Activated CD4-positive, alpha-beta T cell treated with anti-CD3 and anti-CD28 coated beads for 48 hours (primary cell): ENCODE measurements at places on chromosomes 7 and 10.

GRCh38 chr7:66039094-66039670, 36.4 kb upstream of the ASL start:
- DNase-seq: no peak

DNA sequence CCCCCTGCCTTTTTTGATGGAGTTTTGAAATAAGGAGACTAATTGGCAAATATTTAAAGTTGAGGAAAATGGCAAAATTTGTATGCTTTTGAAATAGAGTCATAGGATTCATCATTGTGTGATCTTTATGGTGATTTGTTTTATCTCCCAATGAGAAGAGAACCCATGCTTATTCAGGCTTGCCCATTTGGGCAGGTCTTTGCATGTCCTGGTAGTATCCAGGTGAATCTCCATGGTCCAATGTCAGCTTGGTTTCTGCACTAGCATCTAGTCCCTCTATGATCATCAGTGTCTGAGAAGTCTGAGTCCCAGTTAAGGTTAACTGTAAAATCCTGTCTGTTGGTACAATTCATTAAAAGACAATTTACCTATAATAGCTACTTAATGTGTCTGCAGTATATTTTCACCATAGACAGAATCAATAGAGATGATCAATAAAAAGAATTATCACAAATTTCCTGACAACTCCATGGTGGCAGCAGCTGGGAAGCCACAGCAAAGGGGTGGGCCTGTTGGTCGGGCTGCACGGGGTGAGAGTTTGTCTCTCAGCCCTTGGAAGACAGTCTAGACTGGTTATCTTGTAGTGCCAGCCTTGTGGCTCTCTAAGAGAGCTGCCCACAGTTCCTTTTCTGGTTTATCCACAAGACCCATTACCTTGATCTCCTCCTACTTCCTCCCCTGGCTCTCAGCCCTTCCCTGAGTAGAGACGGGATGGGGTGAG, 22.2 kb upstream of the BMPER start:
- no peak for DNase-seq

DNA sequence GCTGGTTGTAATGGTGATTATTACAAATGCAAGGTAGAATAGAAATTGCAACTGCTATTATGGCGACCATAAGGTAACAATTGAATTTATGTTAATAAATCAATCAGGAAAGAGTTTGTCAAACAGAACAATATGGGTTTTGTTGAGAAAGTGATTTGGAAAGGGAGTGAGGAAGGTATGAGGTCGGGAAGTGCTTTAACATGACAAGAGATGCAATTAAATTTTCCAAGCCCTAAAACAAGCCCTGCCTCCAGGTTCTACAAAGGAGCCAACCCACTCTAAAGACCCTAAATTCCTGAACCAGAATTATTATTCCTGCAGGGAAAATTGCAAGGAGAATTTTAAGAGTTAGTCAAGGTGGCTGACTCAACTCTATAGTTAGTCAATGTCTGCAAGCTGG, 363.7 kb downstream of the BMPER start:
- no peak for DNase-seq

DNA sequence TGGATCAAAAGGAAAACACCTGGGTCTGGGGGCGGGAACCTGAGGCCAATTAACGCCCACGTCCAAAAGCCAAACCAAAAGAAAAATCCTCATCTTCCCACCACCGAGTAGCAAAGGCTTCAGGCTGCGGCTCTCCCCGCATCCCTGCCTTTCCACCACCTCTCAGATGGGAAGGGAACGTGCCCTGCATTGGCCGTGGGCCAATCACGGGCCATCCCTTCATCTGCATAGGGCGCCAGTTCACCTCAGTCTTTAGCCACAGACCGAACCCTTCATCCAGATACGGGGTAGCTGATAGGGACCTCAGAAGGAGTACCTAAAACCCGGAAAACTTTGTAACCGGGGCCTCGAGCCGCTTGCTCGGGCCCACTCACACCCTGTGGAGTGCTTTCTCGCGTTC, 626 bp downstream of the PRPF18 start:
- peak; percentile 16 for DNase-seq

GRCh38 chr10:44913350-44914081, 2.4 kb downstream of the TMEM72 start:
- DNase-seq: peak; percentile 32

GRCh38 chr7:134963036-134963435, 23.3 kb upstream of the AGBL3 start:
- no peak for DNase-seq

DNA sequence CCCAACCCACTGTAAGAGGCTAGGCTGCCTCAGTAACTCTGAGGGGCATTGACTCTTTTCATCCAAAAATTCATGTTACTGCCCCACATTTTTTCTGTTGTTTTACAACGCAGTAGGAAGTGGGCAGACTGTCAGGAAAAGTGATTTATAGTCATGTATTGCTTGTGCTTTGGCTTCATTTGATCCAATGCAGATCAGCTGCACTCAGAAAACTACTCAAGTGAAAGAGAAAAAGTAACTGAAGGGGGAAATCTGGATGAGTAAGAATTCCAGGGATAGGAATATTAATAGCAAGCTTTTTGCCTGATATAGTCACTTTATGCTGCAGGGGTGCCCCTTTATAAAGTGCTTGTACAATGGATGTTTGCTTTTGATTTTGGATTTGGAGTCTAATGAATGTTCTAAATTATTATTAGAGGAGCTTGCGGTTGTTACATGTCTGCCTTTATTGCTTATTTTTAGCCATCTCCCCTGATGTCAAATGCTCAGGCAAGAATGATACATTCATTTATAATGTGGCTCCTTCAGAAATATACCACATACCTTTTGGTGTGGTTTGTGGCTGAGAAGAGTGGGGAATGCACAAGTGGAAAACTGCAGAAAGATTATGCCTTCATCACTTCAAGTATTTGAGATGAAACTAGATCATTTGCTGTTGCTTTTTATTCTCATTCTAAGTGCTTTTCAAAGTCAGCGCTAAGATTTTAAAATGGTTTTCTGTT, 86.1 kb downstream of the EGFR start:
- DNase-seq: no peak

- peak; percentile 15 for DNase-seq
These were observed 99.6 kb downstream of the SVIL start for GRCh38 chr10:29535012-29535777.

DNA sequence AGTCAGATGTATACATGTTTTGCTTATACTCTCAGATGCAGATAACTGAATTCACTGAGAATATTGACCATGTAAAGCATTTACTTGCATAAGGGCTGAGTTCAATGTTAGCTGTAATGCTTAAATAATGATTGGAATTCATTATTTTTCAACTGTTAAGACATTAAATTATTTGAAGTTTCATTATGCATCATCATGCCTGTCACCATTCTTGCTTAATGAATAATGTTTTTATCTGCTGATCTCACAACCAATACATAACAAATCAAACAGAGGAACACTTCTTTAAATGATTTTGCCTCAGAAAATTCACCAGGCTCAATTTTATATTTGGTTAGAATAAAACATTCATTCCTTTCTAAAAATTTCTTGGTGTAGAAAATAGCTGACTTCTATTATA, 233.4 kb downstream of the GPR37 start:
- DNase-seq: no peak

DNA sequence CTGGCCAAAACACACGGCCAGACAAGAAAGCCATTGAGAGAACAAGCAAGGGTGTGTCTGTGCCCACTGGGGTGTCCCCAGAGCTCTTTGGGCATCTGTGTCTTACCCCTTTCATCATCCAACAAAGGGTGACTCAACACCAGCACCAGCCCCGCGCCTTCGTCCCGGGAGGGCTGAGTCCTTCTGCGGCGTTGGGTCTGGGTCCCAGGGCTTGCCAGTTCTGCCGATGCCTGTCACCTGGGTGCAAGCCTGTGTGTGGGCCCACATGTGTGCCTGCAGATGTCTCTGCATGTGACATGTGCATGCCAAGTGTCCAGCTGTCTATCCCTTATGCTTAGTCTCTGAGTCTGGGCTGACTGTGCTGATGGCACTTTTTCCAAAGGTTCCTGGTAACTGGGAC, 24.4 kb upstream of the ELN start:
- no peak for DNase-seq
